ENCODE measurements at places on chromosomes 6 and 20. TPM values are rescaled to one million over a fixed set of nuclear protein-coding genes. Genes with fewer than 3 reads are reported as not detected.

GRCh38 chr6:148577687-148578488, 168.9 kb upstream of the UST start:
- no peaks in the 10 kb centered on the region for H3K4me1 ChIP-seq
- no peak overlapping the region for H3K4me3 ChIP-seq
- H3K27me3 ChIP-seq, result no peaks in the 10 kb centered on the region
- H3K36me3 ChIP-seq, result no peaks in the 10 kb centered on the region

- peaks cover 8% of the 10 kb centered on the region for H3K4me1 ChIP-seq
- H3K27ac ChIP-seq, result no peak overlapping the region
- no peak for DNase-seq
- H3K27me3 ChIP-seq, result no peaks in the 10 kb centered on the region
Measured at GRCh38 chr6:4645713-4646360, 130.4 kb upstream of the CDYL start.

- peaks cover 16% of the 10 kb centered on the region for H3K4me1 ChIP-seq
- H3K4me3 ChIP-seq, result no peak overlapping the region
- peak; percentile 18 for DNase-seq
- H3K36me3 ChIP-seq, result no peaks in the 10 kb centered on the region
- no peaks in the 10 kb centered on the region for H3K27me3 ChIP-seq
Measured at GRCh38 chr6:76774781-76775384, 688.4 kb downstream of the HTR1B start.

DNA sequence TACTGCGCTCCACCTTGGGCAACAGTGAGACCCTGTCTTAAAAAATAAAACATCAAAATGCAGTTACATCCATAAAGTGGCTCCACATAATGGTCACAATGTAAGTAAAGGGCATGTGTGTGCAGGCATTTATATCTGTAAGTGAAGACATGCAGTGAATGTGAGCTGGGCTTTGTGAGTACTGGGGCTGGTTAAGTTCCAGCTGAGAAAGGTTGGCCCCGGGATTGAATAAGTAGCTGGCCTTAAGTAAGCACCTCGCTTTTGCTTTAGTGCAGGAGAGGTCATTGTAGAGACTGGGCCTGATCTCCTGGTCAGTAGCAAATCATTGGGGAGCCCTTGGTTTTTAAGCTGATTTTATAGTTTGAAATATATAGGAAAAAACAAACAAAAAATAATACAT, 8.0 kb downstream of the QKI start:
- no peak overlapping the region for H3K4me3 ChIP-seq
- H3K36me3 ChIP-seq, result no peaks in the 10 kb centered on the region
- peaks cover 59% of the 10 kb centered on the region for H3K4me1 ChIP-seq
- no peaks in the 10 kb centered on the region for H3K27me3 ChIP-seq

DNA sequence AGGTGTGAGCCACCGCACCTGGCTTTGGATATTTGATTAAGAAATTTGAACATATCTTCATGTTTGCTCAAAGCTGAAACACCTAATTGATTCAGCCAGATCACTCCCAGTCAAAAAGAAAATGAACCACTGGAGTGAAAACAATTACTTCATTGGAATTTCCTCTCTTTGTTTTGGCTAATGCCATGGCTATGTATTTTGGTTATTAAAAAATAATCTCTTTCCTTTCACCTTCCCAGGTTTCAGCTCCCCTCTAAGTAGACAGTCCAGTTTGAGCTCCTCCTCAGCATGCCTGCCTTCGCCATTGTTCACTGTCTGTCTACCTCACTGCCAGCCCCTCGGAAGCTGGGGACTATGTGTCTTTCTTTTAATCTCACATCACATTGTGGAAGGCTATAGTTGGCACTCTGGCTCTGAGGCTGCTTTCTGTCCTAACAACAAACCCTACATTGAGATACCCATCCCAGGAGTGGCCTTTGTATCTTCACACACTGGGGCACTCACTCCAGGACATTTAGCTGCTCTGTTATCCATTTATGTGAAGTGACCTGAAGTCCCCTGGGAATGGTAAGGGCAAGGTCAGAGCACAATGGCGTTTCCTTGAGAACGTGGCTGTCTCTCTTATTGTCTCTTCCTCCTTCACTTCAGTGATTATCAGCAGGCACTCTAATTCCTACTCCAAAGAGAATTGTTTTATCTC, 764.0 kb upstream of the CITED2 start:
- no peaks in the 10 kb centered on the region for H3K27me3 ChIP-seq
- no peaks in the 10 kb centered on the region for H3K4me1 ChIP-seq
- peak overlapping the region; percentile 31 for H3K27ac ChIP-seq
- peak; percentile 1 for DNase-seq
- H3K36me3 ChIP-seq, result no peaks in the 10 kb centered on the region

DNA sequence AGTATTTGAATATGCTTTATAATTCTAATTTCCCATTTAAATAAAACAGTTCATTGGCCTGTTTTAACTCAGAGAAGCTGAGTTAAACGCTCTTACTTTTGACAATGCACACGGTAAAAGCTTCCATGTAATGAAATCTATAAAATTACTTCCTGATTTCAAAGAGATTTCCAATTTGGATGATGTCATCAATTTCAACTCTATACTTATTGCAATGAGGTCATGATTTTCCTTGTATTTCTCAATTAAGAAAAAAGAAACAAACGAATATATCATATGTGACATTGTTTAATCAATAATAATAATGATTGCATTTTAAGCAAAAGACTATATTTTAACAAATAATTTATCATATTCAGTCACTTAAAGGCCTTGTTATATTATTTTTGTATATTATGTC, 926.1 kb upstream of the MANEA start:
- DNase-seq, result no peak
- H3K4me3 ChIP-seq, result no peak overlapping the region
- no peaks in the 10 kb centered on the region for H3K27me3 ChIP-seq
- H3K27ac ChIP-seq, result no peak overlapping the region

GRCh38 chr6:24205020-24205492, 79.0 kb downstream of the NRSN1 start:
- no peak overlapping the region for H3K27ac ChIP-seq
- H3K4me1 ChIP-seq, result no peaks in the 10 kb centered on the region
- H3K4me3 ChIP-seq, result no peak overlapping the region

ARMH2 gene
- not detected for total RNA-seq

KCNK17 gene
- not detected for total RNA-seq

MRPL2 gene
- total RNA-seq, result 76.8 TPM

All from cardiac muscle cell (in vitro differentiated cells and primary cell).